ENCODE measurements at places on chromosomes 7 and 10.

DNA sequence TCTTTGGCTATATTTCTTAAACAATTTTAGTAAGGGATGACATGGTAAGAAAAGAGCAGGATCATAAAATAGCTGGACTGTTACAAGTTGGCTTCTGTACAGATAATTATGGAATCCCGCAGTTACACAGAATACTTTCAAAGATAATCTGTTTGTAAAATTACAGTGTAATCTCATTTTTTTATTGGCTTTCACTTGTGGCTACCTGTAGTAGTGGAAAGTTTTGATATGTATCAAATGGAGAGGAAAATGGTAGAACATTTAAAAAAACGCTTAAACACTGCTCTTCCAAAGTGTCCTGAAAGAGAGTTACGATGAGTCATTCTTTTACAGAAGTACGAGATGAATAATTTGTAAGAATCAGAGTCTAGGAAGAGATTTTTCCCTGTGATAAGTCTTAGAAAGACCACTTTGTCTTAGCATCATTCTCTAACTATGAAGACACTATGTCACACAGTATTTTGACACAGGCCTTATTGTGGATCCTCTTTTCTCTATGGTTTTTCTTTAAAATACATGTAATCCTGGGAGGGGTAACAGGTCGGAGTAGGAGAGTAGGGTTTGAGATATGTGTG is 215.0 kb upstream of the DKK1 start:
- DNase-seq: no peak

GRCh38 chr10:29657719-29658274 is 23.0 kb upstream of the SVIL start:
- no peak for DNase-seq

- no peak for DNase-seq
These were observed 779 bp downstream of the NFKB2 start for GRCh38 chr10:102396317-102396650.

DNA sequence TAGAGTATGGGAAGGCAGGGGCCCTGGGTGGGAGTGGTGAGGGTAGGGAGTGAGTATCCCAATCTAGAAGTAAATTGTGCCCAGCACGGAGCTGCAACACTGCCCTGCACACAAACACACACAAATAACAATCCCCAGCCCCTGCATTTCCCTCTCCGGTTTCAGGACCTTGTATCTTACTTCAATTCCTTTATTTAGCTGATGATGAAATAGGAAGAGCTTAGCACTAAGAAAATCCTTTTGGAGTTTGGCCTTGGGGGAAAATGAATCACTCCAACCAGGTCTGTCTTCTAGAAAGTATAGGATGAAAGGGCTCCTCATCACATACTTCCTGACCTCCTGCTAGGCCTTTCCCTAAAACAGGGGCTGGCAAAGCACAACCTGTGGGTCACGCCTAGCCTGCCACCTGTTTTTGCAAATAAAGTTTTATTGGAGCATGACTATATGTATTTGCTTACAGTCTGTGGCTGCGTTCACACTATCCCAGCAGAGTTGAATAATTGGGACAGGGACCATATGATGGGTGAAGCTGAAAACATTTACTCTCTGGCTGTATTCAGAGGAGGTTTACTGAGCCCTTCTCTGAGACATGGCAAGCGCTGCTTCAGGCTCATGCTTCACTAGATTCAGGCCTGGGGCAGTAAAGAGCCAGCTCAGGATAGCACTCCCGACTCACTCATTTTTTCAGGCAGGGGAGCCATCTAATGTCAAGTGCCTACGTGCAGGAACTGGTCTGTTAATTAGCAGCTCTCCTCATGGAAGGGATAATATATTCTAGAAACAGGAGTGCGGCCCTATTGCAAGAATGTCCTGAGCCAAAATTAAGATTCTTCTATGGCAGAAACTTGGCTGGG is 111.0 kb downstream of the EGFR start:
- no peak for DNase-seq

DNA sequence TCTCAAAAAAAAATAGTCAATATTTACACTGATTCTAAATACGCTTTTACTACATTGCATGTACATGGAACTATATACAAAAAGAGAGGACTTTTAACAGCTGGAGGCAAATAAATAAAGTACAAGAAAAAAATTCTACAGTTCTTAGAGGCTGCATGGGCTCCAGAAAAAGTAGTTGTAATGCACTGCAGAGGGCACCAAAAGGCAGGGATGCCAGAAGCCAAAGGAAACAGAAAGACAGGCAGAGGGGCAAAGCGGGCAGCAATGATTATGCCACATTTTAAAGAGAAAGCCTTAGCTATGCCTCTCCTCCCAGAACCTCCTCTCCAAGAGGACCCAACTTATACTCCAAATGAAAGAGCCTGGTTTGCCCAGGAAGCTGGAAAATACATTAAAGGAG is 11.6 kb upstream of the ADCK2 start:
- no peak for DNase-seq

DNA sequence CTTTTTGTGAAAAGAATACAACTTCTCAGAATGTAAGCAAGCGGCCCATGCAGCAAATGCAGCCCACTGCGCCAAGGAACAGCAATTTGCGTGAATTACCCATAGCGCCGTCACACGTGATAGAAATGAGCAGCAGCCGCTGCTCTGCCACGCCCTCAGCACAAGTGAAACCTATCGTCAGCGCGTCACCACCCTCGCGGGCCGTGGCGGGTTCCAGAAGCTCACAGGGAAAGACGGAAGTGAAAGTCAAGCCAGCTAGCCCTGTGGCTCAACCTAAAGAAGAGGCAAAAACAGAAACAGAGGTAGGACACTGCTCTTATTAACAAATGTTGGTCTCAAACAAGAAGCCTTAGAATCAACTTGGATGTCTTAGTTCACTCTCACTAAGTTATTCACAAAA is 70.5 kb downstream of the SHH start:
- no peak for DNase-seq

GRCh38 chr7:88121335-88121734 is 98.5 kb downstream of the SRI start:
- no peak for DNase-seq

DNA sequence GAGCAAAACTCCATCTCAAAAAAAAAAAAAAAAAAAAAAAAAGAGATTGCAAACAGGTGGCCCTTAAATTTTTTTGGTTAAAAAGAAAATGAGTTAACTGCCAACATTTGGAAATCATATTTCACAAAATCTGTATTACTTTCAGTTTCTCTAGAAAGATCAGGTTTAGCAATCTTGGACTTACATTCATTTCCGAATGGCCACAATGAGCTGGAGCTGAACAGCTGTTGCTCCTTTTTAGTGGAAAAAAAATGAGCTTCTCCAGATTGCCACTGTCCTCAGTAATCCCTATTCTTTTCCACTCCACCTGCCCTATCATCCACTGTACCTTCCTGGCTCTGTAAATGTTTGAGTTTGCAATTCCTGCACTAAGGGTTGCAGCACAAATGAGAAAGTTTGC is 43.6 kb downstream of the RAB11FIP2 start:
- no peak for DNase-seq

GRCh38 chr7:2512713-2513112 is 6.9 kb upstream of the LFNG start:
- DNase-seq: no peak

DNA sequence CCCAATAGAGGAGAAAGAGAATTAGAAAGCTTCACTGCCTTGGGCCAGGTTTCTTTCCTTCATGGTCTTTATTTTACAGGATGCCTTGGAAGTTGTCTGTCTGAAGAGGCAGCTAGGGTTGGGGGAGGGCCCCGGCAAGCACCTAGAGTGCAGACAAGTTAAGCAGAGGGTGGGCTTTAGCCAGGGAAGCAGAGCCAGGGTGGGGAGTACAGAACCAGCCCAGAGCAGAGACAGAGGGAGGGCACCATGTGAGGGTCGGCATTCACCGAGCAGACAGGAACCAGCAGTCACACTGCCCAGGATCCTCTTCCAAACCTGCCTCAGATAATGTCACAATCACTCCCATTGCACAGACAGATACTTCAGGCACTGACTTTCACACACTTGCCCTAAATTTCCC is 75.9 kb downstream of the ADARB2 start:
- DNase-seq: no peak

GRCh38 chr7:159253657-159254056 is 109.0 kb upstream of the VIPR2 start:
- DNase-seq: no peak

DNA sequence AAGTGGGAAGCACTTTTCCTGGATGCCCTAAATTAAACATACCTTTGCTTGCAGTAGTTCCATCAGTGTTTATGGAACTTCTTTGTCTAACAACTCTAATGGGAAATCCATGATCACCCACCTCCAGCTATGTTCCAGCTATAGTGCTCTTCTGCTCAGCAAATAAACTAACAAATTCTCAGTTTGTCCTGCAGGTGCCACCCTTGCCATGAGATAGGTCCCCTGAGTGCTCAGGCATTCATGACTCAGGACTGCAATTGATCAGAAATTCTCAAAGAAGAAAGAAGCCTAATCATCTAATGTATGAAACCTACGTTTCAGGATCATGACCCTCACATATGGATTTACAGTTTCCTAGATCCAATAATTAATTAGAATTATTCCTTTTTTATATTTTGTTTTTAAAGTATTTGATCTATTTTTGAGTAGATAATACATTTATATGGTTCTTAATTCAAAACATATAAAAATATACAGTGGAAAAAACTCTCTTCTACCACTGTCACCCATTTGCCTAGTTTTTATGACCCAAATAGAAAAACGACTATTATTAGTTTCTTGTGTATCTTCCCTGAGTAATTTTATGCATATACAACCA is 48.7 kb upstream of the DYNC1I1 start:
- peak; percentile 86 for DNase-seq

DNA sequence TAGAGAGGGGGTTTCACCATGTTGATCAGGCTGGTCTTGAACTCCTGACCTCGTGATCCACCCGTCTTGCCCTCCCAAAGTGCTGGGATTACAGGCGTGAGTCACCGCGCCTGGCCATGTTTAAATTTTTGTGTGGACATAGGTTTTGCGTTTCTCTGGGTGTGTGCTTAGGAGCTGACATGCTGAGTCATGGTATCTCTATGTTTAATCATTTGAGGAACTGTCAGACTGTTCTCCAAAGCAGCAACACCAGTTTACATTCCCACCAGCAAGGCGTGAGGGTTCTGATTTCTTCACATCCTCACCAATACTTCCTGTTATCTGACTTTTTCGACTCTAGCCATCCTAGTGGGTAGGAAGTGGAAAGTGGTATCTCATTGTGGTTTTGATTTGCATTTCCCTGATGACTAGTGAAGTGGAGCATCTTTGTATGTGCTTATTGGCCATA is 153.7 kb downstream of the DNAJB6 start:
- no peak for DNase-seq

DNA sequence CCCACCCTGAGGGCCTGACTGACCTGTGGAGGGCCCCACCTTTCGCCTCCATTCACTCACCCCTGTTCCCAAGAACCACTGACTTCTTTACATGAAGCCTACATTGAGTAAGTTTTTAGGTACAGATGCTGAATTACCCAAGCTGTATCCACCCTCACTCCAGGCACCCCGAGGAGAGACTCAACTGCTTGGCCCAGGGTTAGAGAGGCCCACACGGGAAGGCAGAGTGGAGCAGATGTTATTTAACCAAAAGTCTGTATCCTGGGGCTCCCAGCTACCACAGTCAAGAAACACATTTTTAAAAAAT is 213.1 kb upstream of the FRMD4A start:
- no peak for DNase-seq

GRCh38 chr7:45384499-45384898 is 189.7 kb upstream of the ADCY1 start:
- DNase-seq: no peak

All from NCI-H2081 (cell line).